ENCODE measurements at places on chromosomes 16 and 17. TPM values are rescaled to one million over a fixed set of nuclear protein-coding genes. Genes with fewer than 3 reads are reported as not detected.

GRCh38 chr17:53823341-53824050 lies 769 bp downstream of the KIF2B start:
- no peaks in the 10 kb centered on the region for H3K4me1 ChIP-seq
- no peak overlapping the region for H3K4me3 ChIP-seq
- DNase-seq = no peak
- H3K36me3 ChIP-seq = no peaks in the 10 kb centered on the region

GRCh38 chr16:12584488-12585233 lies 219.0 kb downstream of the CPPED1 start:
- H3K27ac ChIP-seq = peak overlapping the region; percentile 35
- peaks cover 5% of the 10 kb centered on the region for H3K36me3 ChIP-seq
- no peak overlapping the region for H3K4me3 ChIP-seq
- H3K4me1 ChIP-seq = peaks cover 11% of the 10 kb centered on the region

GRCh38 chr16:58654560-58655214 lies 25.1 kb upstream of the CNOT1 start:
- H3K4me1 ChIP-seq = no peaks in the 10 kb centered on the region
- H3K27me3 ChIP-seq = peaks cover 32% of the 10 kb centered on the region
- no peak overlapping the region for H3K4me3 ChIP-seq
- H3K27ac ChIP-seq = no peak overlapping the region

DNA sequence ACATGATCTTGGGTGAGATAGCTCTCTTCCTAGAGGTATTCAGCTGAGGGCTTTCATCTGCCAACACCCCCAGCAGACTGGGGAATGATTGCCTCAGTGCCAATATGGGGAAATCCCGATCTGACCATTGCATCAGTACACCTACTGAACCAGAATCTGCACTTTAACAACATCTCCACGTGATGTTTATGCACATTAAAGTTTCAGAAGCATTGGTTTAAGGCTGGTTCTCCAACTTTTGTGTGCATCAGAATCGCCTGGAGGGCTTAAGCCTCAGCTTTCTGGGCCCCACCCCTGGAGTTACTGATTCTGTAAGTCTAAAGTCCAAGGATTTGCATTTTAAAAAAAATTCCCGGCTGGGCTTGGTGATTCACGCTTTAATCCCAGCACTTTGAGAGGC lies 123.6 kb upstream of the MED13 start:
- peaks cover 10% of the 10 kb centered on the region for H3K36me3 ChIP-seq
- H3K27me3 ChIP-seq = no peaks in the 10 kb centered on the region
- peaks cover 18% of the 10 kb centered on the region for H3K4me1 ChIP-seq
- peak overlapping the region; percentile 56 for H3K27ac ChIP-seq

SLC52A1 gene
- total RNA-seq = 0.34 TPM

FBXL20 gene
- 71.5 TPM for total RNA-seq
